Left renal pelvis (tissue), 4 donors: ENCODE measurements at places on chromosomes 6 and 20. TPM values are rescaled to one million over a fixed set of nuclear protein-coding genes. Genes with fewer than 3 reads are reported as not detected.

GRCh38 chr6:143374014-143374413, 76.5 kb downstream of the ADAT2 start:
- no peak for DNase-seq

Gene TAP1
- polyA plus RNA-seq: 9.9 TPM

Gene RNF8
- 24.4 TPM for polyA plus RNA-seq

Gene EYA2
- polyA plus RNA-seq: 0.87 TPM

DNA sequence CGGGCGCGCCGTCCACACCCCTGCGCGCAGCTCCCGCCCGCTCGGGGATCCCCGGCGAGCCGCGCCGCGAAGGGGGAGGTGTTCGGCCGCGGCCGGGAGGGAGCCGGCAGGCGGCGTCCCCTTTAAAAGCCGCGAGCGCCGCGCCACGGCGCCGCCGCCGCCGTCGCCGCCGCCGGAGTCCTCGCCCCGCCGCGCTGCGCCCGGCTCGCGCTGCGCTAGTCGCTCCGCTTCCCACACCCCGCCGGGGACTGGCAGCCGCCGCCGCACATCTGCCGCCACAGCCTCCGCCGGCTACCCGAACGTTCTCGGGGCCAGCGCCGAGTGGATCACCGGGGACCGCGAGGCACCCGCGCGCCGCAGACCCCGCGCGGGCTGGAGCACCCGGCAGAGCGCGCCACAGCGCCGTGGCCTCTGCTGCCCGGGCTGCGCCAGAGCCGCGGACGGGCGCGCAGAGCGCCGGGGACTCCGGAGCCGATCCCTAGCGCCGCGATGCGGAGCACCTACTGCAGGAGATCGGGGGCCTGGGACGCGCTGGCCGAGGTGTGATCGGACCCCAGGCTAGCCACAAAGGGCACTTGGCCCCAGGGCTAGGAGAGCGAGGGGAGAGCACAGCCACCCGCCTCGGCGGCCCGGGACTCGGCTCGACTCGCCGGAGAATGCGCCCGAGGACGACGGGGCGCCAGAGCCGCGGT, at the start of gene BMP2:
Gene BMP2, plus strand, starts transcription at position 151 of the 692 bp plus-strand sequence. CDS start 2,441 bp downstream, outside the sequence.
- no peak for DNase-seq

Gene RSPH9
- polyA plus RNA-seq: 2.1 TPM

GRCh38 chr6:135640449-135641111, 143.0 kb upstream of the AHI1 start:
- DNase-seq: no peak

GRCh38 chr6:119985952-119986736, 636.6 kb upstream of the MAN1A1 start:
- no peak for DNase-seq
